ENCODE measurements at places on chromosomes 5 and 9.

DNA sequence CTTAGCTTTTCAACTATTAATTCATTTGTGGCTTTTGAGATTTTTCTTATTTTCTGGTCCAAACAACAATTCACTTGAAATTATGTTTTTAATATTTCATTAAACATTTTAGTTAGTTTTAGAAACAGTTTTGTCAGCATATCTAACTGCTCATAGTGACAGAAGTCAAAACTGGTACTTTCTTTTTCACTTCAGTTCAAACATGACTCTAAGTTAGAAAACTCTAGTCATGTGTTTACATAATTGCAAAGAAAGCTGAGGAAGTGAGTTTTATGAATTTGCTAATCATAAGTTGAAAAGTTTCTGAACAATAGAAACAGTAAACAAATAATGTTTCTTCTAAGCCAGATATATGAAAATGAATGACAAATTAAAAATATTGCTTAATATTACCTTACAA, 1931.0 kb downstream of the EFNA5 start:
- H3K36me3 ChIP-seq: no peaks in the 10 kb centered on the region
- no peaks in the 10 kb centered on the region for H3K27me3 ChIP-seq
- no peak overlapping the region for H3K27ac ChIP-seq
- DNase-seq: no peak
- no peaks in the 10 kb centered on the region for H3K4me1 ChIP-seq
- H3K4me3 ChIP-seq: no peak overlapping the region

DNA sequence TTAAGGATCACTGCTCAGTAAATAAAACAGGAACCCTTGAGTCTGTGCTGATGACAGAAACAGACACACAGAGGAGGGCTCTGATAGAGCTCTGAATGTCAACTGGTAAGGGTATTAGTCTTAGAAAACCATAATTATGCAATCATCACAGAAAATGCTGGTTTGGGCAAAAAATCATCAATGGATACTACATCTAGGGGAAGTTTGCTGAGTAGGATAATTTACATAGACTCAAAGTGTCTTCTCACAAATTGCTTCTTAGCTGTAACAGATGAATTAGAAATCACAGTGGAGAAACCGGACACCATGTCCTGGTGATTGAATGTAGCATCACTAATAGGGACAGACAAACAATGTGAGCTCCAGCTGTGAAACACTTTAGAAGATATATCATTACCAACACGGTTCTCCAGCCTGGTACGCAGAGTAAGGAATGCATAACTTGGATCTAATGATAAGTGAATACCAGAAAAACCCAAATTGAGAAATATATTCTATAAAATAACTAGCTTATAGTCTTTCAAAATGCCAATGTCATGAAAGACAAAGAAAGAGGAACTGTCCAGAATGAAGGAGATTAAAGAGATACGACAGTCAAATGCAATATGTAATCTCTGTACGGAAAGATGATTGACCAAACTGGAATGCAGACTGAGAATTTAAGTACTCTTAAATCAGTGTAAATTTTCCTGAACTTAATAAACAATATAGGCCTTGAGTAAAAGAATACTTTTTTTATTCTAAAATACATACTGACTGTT, 17.3 kb downstream of the CHD1 start:
- no peak overlapping the region for H3K27ac ChIP-seq
- DNase-seq: no peak
- H3K4me3 ChIP-seq: no peak overlapping the region
- H3K36me3 ChIP-seq: peaks cover 24% of the 10 kb centered on the region
- peaks cover 13% of the 10 kb centered on the region for H3K4me1 ChIP-seq

DNA sequence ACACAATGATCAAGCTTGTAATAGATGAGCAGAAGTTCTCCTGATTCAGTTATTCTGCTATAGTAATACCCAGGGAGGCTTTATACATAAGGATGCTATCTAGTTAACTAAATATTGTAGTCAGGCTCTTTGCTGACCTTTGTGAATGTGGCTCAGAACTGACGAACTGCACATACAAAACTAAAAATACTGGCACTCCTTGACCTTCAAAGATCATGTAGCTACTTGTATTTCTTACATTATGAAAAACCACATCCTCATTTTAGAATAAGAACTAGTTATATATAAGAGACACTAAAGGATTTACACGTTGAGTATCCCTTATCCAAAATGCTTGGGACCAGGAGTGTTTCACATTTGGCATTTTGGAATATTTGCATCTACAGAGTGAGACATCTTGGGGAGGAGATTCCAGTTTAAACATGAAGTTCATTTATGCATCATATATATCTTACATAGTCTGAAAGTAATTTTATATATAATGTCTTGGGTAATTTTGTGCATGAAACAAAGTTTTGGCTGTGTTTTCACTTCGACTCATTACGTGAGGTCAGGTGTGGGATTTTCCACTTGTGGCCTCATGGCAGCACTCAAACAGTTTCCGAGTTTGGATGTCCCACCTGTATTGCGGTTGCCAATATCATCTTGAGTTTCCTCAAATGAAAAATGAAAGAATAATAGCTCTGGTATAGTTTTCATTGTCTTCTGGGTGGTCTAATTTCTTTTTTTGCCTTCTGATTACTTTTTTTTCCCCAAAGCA, 58.4 kb upstream of the FBXL7 start:
- H3K4me3 ChIP-seq: no peak overlapping the region
- H3K4me1 ChIP-seq: no peaks in the 10 kb centered on the region
- no peaks in the 10 kb centered on the region for H3K36me3 ChIP-seq

GRCh38 chr9:82254646-82255367, 266.2 kb downstream of the SPATA31D1 start:
- no peak overlapping the region for H3K27ac ChIP-seq
- DNase-seq: no peak
- no peaks in the 10 kb centered on the region for H3K36me3 ChIP-seq
- H3K4me1 ChIP-seq: no peaks in the 10 kb centered on the region

GRCh38 chr9:109317979-109318741, 2.7 kb downstream of the EPB41L4B start:
- H3K4me3 ChIP-seq: no peak overlapping the region
- H3K27ac ChIP-seq: no peak overlapping the region
- no peaks in the 10 kb centered on the region for H3K4me1 ChIP-seq
- DNase-seq: no peak
- peaks cover 60% of the 10 kb centered on the region for H3K27me3 ChIP-seq

Data from T-cell (primary cell).